ENCODE measurements at places on chromosomes 7 and 10.

- DNase-seq: no peak
Observed at GRCh38 chr7:30423788-30424505, 54.6 kb downstream of the NOD1 start.

DNA sequence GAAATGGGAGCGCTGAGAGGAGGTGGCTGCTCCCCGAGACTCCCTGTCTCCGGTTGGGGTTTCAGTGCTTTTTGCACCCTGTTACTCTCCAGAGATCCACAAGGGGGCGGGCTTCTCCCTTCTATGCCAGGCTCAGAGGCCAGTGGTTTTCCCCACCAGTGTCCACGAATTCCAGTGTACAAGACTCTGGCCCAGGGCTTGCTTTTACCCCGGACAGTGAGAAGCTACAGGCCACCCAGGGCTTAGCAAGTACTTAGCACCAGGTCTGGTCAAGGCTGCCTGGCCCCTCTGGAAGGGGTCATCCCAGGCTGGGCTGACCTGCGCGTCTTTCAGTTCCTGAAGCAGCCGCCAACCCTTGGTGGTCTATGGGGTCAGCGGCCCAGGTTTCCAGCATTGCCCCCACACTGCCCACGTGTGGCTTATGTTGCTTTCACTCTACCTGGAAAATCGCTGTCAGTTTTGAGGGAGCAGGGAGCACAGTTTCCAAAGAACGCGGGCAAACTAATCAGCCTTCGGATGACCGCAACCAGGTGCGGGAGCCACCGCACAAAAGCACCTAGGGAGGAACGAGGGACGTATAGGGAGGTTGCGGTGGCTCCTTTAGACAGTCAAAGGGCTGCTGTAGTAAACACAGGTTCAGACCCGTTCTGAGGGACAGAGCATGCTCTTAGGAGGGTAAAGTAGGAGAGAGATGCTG, 6.8 kb downstream of the CYP26A1 start:
- no peak for DNase-seq

- DNase-seq: no peak
Observed at GRCh38 chr7:77238703-77239136, 39.1 kb upstream of the FGL2 start.

- DNase-seq: no peak
Observed at GRCh38 chr7:143485094-143485493, 7.4 kb downstream of the TAS2R41 start.

DNA sequence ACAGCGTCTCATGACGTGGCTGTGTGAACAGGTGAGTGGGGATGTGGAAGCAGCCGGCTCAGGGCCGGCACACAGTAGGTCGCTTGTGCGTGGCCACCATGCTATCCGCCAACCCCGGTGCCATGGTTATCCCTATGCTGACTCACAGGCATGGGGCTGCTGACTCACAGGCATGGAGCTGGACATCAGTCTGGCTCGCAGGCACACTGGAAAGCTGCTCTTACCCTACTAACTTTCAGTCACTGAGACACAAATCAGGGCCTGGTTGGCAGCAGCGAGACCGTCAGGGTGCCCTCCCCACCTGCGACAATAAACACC, 341.9 kb downstream of the PTPRN2 start:
- no peak for DNase-seq

DNA sequence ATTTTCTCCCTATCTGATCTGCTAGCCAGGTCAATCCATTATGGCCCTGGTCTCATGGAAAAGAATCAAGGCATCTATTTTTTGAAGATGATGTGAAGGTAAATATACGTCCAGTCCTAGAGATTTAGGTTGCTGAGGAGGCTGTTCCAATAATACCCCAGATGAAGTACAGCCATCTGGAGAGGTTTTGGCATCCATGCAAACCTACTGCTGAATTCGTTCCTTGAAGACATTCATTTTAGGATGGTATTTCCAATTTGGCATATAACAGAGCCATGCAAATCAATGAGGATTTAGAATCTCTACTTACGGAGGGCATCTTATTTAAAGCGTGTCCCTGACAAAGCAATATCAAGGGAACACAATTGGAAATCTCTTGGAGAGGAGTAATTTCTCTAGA, 465.5 kb downstream of the KCNMA1 start:
- no peak for DNase-seq

Data from naive thymus-derived CD4-positive, alpha-beta T cell (primary cell).